ENCODE measurements at places on chromosomes 7 and 10. TPM values are rescaled to one million over a fixed set of nuclear protein-coding genes. Genes with fewer than 3 reads are reported as not detected.

The MSMB gene
- total RNA-seq = not detected

The ARL5B gene
- total RNA-seq = 81.1 TPM

The BLNK gene
- total RNA-seq = 0.41 TPM

The STAG3 gene
- total RNA-seq = 1.2 TPM

The FFAR4 gene
- total RNA-seq = not detected

The GNB2 gene
- total RNA-seq = 72.6 TPM

The GCK gene
- 6.5 TPM for total RNA-seq

The PIP gene
- not detected for total RNA-seq

The MBL2 gene
- total RNA-seq = not detected

The ZNF716 gene
- not detected for total RNA-seq

The FAM237B gene
- total RNA-seq = under 0.01 TPM

The TLX1 gene
- not detected for total RNA-seq

The PTPRZ1 gene
- 138 TPM for total RNA-seq

The GIMAP8 gene
- total RNA-seq = 1.6 TPM

The OR2F1 gene
- total RNA-seq = not detected

The NPTX2 gene
- total RNA-seq = 6.5 TPM

The BMPER gene
- total RNA-seq = 2.9 TPM

The CLEC2L gene
- total RNA-seq = 2.0 TPM

The GRM3 gene
- total RNA-seq = 155 TPM

The IMPDH1 gene
- total RNA-seq = 26.5 TPM

The RGR gene
- not detected for total RNA-seq

The AKR1C4 gene
- not detected for total RNA-seq

The SPDYE9 gene
- total RNA-seq = under 0.01 TPM

The ATOH7 gene
- total RNA-seq = 0.41 TPM

The PON1 gene
- not detected for total RNA-seq

The ADAMTS14 gene
- total RNA-seq = 0.41 TPM

The NKX1-2 gene
- total RNA-seq = under 0.01 TPM

The EGFR gene
- 5.3 TPM for total RNA-seq

The PSMA2 gene
- total RNA-seq = 57.9 TPM

The SPDYE5 gene
- not detected for total RNA-seq

The CDNF gene
- 0.82 TPM for total RNA-seq

The CRHR2 gene
- 0.41 TPM for total RNA-seq

The SUGCT gene
- total RNA-seq = 1.2 TPM

The IPMK gene
- 30.6 TPM for total RNA-seq

The BRAT1 gene
- total RNA-seq = 16.7 TPM

The COL17A1 gene
- under 0.01 TPM for total RNA-seq

The ZNF804B gene
- 6.9 TPM for total RNA-seq

The EBF3 gene
- total RNA-seq = 0.82 TPM

The ANKRD61 gene
- total RNA-seq = under 0.01 TPM

The FGFBP3 gene
- total RNA-seq = 18.3 TPM

The CHST3 gene
- total RNA-seq = 3.3 TPM

Measured in frontal cortex (tissue), 4 donors.